ENCODE measurements at places on chromosomes 7 and 10.

GRCh38 chr7:7969306-7970236 lies 975 bp downstream of the GLCCI1 start:
- peak; percentile 46 for DNase-seq

- DNase-seq = no peak
These were observed 30.3 kb downstream of the PITRM1 start for GRCh38 chr10:3142146-3142875.

- DNase-seq = no peak
These were observed 749.0 kb downstream of the SUGCT start for GRCh38 chr7:40883826-40884225.

- DNase-seq = no peak
These were observed 126.1 kb downstream of the AOAH start for GRCh38 chr7:36598054-36598674.

DNA sequence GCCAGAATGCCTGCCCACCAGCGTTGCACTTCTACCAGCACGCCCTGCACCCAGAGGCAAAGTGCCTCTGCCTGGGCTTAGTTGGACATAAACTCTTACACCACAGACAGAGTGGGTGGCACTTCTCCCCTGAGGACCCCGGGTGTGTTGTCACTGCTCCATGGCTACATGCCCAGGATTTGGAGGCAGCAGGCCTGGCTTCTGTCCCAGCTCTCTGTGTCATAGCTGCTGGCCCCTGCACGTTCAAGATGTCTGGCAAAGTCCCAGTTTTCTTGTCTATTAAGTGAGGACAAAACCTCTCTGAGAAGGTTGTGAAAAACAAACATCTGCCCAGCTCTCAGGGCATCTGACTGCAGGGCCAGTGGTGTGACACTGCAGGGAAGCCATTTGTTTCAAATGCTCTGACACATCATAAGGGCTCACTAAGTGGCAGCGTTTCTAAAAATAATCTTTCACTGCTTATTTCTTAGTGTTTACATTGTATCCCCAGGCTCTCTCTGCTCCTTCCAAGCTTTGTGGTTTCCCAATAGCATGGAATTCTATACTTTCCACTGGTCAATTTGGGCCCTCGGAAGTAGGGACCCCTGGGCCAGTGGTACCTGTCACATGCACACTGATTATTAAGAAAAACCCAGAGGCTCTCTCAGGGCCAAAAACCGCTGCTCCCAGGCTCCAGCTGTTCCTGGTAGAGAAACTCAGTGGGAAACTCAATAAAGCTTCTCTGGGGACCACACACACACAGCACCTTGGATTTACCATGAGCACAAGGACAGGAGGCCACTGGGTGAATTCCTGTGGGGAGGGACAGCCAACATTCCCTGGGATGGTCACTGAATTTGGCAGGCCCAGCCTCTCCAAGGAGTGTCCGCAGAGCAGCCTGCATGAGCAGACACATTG lies 86.2 kb upstream of the ANLN start:
- DNase-seq = no peak

GRCh38 chr7:2715341-2716231 lies 27.6 kb downstream of the AMZ1 start:
- DNase-seq = peak; percentile 38

DNA sequence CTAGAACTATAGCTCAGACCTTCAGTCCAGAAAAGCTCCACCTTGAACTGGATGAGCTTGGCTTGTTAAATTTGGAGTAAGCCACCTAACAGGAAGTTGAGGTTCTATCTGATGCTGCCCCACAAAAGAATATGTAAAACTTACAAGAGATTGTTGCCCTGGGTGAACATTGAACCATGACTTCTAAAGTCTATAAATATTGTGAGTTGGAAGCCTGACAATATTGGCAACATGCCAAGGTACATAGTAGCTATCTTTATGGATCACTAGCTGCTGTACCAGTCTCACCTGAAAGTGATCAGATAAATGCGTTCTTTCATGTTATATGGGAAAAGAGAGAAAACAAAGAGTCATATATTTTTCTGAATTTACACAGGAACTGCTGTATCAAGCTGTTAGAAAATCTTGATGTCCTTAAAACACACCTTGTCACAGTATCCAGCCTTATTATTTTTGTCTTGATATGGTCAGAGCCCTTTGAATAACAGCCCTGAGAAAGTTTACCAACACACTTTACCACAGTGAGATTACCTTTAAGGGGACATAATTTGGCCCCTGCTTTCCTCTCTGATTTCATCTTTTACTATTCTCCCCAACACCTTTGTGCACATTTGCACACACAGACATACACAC lies 92.0 kb downstream of the LSMEM1 start:
- no peak for DNase-seq

DNA sequence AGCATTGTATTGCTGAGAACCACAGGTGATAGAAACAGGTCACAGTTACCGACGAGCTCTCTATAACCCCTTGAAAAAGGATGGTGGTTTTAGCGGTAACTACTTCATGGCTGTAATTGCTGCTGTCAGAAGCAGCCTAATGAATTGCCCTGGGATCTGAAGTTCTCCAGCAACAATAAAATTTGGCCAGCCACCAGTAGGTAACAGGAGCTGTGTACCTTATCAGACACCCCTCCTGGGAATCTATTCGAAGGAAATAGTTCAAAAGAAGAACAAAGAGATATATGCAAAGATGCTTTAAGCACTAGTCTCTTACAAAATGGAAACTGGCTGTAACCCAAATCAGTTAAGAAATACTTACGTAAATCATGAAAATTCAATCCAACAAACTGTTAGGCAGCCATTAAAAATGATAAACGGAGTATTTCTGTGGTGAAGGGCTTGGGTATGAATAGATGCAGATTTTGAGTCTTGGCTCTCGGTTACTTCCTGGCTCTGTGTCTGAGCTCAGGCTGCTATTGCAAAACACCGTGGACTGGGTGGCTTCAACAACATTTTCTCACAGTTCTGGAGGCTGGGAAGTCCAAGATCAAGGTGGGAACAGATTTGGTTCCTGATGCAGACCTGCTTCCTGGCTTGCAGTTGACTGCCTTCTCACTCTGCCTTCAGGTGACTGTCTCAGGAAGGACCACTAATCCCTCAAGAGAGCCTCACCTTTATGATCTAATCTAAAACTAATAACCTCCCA lies 1.6 kb downstream of the MSRB2 start:
- DNase-seq = no peak

DNA sequence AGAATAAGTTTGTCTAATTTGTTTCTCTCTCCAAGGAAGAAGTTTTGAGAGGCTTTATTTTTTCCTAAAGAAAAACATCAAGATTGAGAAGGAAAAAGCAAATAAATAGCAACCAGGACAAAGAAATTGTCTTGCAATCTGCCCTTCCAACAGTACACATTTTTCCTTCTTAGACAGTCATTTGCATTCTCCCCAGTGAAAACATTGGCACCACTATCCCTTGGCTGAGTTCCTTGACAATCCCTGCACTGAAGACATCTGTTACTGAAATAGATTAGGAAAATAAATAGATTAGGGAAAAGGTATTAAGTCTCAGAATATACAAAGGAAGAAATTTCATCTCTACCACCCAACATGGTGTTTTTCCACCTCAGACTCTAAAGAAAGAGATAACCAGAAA lies 12.2 kb upstream of the TMEM243 start:
- no peak for DNase-seq

GRCh38 chr10:124619802-124620490 lies 124.2 kb downstream of the FAM53B start:
- no peak for DNase-seq

DNA sequence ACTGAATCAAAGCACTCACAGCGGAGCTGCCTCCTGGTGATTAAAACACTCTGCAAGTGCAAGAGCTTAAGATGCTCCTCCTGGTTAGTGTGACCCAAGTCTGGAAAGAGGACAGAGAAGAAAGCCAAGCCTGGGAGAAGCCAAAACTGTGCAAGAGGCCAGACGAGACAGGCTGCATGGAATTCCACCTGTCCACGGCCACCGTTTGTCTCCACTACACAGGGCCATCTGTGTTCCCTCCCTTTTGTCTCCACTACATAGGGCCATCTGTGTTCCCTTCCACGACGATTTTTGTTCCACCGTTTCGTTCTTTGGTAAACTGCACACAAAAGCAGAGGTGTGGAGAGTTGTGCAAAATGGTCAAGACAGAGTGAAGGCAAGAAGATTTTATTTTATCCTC lies 233.0 kb downstream of the DIP2C start:
- DNase-seq = no peak

- no peak for DNase-seq
These were observed 24.7 kb upstream of the SFTPA1 start for GRCh38 chr10:79585870-79586527.

Data from activated CD4-positive, alpha-beta T cell treated with anti-CD3 and anti-CD28 coated beads, Interleukin-2, amount 50 U/mL, for 1 hour (primary cell).